NCI-H526 (cell line): ENCODE measurements at places on chromosomes 2 and 18.

DNA sequence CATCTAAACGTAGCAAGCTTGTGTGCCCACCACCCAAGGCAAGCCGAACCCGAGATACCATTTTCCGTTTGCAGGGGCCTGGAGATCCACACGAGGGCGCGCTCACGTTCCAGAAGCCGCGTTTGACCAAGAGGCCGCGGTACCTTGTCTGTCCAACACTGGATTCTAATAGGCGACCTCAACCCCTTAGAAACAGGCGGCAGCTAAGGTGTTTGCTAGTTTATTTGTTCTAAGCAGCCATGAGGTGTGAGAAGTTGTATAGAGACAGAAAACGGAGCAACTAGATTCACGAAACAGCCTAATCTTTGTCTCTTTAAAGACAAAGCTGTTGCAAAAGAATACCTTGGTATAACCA, 4.2 kb downstream of the HOXD11 start:
- DNase-seq: peak; percentile 90

- DNase-seq: peak; percentile 8
Observed at GRCh38 chr2:189024901-189025618, 50.9 kb downstream of the COL3A1 start.

DNA sequence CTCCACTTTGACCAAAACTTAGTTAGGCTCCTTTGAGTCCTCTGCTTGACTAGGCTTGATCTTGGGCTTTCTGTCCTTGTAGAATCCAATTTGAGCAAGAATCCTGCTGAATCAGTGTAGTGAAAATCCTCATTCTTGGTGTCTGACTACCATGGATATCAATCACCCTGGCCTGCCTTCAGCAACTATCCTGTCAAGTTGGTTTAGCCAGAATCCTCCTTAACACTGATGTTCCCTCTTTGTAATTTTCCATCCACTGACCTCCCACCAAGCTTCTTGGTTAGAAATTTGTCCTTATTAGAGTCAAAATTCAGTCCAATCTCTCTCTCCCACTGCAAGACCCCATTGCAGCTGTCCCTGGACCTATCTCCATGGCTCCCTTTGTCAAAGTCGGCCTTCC, 494 bp upstream of the RBM45 start:
- no peak for DNase-seq

DNA sequence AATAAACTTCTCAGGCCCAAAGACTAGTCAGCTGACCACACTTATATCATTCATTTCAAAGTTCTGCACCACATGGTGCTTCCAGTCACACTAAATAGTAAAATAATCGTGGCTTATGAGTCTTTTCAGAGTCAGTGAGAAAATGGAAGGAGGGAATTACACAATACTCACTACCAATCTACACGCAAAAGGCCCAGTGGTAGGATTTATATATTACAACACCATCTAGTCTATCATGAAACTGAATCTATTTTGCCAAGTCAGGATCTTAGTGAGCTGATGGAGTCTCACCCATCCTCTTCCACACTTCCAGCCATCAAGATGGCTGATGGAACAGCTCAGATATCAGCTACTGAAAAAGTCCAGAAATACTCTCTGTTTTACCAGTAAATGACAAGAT, 21.9 kb downstream of the INO80D start:
- DNase-seq: no peak

DNA sequence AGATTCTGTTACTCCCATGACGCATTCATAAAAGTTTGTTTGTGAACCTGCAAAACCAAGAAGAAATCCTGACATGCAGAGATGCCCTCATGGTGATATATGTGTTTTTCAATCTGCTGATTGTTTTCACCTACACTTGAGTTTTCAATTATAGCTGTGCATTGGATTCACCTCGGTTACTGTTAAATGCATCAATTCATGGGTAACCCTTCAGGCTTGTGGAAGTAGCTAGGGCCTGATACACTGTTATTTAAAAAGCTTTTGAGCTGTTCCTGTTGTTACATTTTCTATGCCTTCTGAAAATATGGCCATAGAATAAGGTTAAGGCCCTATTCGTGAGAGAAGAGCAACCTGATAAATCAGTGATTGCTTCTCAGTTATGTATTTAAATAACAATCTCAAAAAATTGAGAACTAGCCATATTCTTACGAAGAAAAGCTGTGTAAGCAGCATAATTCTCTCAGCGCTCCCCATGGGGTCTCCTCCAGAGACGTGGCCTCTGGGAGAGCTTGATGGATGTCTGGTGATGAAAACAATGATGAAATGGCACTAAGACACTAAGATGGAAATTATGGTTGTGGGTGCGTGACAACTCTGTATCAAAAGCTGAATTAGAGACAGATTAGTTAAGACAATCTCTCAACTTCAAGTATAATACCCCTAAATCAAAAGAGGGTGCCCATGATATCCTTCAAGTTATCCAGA, 60.5 kb downstream of the RIT2 start:
- DNase-seq: no peak

DNA sequence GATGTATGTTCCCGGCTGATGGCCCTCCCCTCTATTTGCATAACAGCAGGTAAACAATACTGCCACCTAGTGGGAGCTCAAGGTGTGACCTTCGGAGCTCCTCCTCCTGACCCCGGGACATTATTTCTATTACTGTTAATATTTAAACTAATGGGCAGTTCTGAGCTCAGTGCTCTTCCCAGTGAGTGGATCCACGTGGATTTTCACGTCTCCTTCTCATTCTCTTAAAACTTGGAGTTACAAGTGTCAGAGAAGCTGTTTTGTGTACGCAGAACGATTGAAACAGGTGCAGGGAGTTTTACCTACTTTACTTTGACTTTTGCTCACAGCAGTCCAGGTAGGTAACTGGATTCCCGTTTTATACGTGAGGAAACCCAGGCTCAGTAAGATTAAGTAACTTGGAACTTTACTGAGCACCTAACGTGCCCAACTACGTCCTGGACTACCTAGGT, 127.3 kb downstream of the PRKCE start:
- peak; percentile 59 for DNase-seq

GRCh38 chr2:86697551-86698104, 22.5 kb upstream of the RMND5A start:
- DNase-seq: no peak

DNA sequence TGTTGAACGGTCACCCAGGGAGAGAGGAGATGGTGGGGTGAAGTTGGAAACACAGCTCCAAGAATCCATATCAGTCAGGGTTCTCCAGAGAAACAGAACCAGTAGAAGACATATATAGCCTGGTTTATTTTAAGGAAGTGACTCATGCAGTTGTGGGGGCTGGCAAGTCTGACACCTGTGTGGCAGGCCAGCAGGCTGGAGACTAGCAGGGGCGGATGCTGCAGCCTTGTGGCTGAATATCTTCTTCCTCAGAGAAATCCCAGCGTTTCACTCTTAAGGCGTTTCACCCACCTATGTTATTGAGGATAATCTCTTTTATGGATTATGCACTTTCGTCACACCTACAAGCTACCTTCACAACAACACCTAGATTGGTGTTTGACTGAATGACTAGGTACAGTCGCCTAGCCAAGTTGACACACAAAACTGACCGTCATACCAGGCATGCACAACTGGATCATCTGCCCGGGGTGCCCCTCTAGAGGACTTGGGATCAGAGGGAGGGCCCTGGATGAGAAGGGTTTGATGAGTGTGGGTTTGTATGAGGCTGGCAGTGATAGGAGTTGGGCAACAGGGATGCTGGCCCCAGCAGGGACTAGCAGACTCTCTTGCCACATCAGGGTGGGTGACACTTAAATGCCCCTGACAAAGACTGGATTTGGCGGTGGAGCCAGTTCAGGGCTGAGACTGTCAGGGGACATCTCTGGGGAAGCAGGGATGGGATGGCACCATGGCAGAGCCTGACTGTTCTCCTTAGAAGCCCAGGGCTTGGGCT, 23.4 kb downstream of the MROH2A start:
- no peak for DNase-seq

GRCh38 chr2:216339456-216340279, 32.6 kb downstream of the MARCHF4 start:
- no peak for DNase-seq

DNA sequence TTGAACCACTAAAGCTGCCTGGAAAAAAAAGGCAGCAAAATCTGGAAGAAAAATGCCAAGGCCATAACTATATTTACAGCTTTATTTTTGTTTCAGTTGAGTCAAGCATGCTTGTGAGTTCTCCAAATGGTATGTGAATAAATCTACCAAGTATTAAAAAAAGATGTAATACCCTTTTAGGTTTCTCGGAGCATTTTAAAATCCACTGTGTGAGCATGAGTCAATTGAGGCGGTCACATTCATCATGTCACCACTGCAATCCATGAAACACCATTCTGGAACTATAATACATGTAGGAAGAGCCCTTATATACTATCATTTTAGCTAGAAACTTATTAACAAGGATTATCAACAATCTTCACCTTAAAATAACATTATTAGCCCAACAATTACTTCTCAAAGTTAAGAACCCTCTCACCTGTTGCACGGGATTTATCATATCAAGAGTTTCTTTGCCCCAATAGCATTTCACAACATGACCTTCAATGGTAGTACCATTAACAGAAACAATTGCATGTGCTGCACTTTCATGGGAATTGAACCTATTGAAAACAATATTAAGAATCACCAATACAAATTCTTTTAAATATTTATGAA, 24.2 kb upstream of the C2orf42 start:
- DNase-seq: no peak

DNA sequence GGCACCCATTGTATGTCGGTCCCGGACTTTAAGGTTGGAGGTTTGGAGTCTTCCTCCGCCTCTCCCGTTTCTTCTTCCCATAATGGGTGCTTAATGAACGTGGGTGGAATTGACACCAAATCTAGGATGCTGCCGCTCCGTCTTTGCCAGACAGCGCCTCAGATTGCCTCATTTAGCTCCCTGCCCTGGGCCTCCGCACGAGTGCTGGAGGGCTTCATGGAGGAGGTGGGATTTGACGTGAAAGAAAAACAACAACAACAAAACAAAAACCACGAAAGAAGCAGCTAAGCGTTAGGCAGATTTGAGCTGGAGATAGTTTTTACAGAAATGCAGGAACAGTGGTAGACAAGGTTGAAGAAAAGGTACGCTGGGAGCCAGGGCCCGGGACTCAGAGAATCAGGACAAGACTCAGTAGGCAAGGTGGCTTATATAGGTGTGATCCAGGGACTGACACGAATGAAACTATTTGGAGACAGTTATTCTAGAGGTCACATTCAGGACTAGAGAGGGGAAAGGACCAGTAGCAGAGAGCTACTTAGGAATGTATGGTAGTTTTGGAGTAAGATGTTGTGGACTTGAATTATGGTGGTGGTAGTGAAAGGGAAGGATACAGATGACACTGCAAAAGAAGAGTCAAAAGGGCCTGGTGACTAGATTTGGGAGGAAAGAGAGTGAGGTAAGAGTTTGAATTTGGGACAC, 605 bp downstream of the ZNF2 start:
- no peak for DNase-seq

DNA sequence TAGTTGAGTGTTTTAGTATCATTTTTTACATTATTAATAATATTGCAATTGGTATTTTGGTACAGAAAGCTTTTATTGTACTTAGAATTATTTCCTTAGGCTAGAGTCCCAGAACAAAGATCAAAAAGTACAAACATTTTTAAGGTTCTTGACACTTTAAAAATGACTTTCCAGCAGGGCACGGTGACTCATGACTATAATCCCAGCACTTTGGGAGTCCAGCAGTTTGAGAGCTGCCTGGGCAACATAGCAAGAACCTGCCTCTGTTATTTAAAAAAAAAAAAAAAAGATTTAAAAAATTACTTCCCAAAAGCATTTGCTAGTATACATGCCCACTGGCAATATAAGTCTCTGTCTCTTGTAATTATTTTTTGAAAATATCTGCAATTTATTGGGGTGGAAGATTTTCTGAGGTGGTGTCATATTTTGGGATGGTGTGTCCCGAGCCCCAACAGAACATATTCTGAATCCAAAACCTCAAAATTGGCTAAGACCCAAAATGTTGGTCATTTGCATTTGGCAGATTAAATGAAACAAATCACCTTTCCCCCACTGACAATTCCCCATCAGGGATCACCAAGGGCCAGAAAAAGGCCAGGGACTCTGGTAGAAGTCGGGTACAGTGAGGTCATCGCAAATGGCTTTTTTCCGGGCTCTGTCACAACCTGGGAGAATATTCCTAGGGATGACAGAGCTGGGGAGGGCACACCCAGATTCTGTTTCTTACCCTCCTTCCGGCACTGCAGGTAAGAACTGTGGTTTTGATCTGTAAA, 42.1 kb downstream of the NIFK start:
- no peak for DNase-seq
